Fibroblast of villous mesenchyme (primary cell): ENCODE measurements at places on chromosomes 11 and 22.

DNA sequence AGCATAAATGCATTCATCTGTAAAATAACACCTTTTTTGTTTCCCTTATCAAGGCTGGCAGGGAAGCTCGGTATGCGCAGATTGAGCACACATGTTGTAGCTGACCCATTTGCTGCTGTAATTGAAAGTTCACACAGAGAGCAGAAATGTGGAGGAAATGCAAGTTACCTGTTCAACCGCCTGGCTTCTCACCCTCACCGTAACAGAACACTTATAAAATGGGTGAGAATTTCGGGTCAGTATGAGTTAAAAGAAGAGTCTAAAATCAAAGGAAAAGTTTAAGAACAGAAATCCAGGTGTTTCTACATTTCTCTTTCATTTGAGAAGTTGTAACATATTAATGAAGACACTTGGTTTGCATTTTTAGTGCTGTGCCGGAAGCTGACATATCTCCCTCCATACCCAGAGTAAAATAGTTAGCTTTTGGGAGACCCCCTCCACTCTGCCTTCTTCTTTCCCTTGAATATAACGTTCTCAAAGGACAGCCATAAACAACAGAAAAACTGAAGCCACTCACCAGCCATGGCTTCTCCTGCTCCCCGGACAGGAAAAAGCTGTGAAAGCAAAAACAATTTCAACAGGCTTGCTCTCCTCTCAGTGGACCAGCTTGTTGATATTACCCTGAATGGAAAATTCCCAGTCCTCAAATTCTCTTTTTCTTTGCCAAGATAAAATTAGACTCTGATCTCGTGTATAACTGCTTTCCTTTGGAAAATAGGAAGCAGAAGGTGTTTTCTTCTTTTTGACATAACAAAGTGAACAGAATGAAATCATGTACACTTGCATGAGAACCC lies at the start of gene CASP12:
TSS of gene CASP12 (minus strand) at position 570 of the 794 bp plus-strand sequence.
- DNase-seq: peak; percentile 33

- DNase-seq: no peak
These were observed 86.6 kb downstream of the TSPAN18 start for GRCh38 chr11:44813401-44813800.

GRCh38 chr11:128477811-128478210 lies 109.5 kb downstream of the ETS1 start:
- no peak for DNase-seq

DNA sequence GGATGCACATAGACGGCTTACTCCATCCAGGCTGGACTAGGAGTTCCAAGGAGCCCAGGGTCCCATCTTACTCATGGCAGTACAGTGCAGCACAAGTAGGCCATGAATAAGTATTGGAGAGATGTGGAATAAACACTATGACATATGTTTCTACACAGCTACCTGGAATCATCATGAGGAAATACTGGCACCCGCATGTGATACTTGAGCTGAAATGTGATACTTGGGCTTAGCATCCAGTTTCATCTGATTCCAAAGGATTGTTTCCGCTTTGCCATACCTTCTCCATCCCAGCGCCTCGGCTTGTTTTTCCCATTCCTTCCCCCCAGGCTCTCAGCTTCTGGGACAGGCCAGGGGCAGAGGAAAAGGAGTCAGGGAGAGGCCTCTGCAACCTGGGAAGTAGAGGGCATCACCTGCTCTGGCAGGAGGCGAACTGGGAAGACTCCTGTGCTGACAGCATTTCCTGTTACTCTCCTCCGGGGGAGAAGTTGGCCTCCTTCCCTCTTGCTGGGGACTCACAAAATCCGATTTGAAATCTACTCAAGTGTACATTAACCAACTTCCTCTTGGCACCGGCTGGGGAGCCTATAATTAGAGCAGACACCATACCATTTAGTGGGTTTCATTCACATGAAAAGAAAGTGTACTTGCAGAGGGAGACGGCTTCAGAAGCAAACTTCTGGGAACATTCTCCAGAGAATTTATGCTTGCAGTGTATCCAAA lies 187.8 kb downstream of the MIAT start:
- DNase-seq: no peak

GRCh38 chr11:72585762-72586311 lies 88.4 kb downstream of the PDE2A start:
- DNase-seq: peak; percentile 62

DNA sequence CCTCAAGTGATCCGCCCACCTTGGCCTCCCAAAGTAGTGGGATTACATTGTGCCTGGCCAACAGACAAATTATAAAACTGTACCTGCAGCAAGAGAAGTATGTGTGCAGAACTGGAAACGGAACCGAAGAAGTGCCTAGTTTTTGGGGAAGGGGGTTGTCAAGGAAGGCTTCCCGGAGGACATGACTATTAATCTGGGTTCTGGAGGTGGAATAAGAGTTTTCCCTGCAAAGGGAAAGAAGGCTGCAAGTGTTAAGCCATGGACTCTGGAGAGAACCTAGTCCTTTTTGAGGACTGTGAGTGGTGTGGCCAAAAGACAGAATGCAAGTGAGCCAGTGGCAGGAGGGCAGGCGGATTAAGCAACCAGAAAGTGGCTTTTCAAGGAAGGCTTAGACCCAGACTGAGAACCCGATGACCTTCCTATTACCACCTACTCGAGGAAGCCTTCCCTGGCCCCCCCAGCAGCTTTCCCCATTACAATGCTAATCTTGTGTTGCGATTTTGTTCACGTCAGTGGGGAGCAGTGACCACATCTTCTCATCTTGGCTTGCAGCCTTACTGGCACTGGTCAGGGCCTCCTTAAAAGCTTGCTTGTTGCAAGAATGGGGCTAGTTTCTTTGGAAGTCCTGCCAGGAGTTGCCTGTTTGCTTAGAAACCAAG lies 5.7 kb upstream of the SEPTIN3 start:
- no peak for DNase-seq

DNA sequence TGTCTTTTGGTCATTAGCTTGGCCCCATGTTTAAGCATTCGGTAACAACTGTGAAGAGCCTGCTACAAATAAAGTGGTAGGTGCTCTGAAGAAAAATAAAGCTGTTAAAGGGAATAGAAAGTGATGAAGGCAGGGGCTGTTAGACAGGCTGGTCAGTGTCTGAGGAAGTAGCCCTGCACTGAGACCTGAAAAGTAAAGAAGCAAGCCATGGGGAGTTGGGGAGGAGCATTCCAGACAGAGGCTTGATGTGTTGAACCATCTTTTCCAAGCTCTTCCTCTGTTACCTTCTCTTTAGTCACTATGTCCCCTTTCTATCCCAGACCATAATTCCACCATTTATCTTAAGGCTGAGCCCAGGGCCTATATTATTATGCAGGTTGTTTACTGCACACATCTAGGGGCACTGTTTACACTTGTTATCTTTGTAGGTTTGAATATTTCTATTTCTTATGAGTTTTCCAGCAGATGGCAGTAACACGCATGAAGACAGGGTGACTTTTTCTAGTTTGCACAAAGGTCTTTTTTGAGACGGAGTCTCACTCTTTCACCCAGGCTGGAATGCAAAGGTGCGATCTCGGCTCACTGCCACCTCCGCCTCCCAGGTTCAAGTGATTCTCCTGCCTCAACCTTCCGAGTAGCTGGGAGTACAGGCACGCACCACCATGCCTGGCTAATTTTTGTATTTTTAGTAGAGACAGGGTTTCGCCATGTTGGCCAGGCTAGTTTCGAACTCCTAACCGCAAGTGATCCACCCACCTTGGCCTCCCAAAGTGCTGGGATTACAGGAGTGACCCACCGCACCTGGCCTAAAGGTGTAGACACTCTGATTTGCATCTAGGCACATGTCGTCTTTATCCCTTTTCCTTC lies 23.0 kb downstream of the ZFTA start:
- no peak for DNase-seq

DNA sequence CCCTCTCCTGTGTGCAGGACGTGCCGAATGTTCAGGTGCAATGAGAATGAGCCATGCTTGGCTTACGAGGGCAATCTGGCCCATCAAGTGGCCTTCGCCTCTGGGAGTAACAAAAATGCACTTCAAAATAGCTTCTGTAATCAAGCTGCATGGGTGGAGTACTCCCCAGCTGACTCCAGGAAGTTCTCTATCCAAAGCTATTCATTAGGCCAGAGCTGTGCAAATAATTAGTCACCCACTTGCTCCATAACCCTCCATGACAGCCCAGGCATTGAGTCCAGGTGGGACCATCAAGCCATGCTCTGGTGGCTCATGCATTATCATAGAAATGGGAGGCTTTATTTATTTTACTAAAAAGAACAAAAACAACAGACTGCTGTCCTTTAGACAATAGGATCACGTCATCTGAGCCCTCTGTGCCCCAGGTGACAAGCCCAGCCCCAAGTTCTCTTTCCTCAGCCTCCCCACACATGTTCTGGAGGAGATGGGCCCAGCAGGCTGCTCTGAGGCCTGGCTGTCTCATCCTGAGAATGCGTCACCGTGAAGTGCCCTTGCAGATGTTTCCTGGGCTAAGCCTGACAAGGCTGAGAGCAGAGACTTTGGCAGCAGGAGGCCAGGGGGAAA lies 244.7 kb downstream of the ETS1 start:
- peak; percentile 27 for DNase-seq

DNA sequence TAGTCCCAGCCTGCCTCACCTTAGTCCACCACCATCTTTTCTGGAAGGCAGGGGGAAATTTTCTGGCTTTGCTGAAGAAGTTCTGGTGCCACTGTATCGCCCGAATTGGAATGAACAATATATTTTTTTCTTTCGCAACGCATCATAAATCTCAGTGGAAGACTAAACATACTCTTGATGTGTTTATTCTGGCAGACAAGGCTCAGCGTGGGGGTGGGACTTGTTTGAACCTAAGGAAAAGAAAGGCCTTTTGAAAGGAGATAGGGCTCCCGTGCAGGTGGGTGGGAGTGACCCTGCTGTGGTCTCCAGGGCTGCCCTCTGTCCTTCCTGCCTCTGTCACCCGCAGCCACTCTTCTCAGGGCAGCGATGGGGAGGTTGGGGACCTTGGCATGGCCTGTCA lies 42.5 kb downstream of the CD82 start:
- DNase-seq: peak; percentile 86

DNA sequence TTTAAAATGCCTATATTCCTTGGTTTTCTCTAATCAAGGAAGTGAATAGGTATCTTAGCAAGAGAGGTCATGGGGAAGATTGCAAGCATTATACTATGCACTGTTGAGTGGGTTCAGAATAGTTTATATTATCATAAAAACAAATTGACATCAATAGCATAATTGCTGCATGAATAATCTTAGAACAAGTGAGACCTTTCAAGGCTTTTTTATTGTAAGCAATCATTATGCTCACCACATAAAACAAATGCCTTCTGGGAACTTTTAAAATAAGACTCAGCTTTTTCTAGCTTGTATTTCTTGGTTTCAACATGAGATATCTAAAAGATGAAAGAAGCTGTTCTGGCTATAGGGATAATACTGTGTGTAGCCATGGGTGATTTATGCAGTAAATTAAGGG lies 135.6 kb upstream of the ZC3H12C start:
- peak; percentile 14 for DNase-seq

GRCh38 chr22:48872271-48873190 lies 955.1 kb downstream of the BRD1 start:
- DNase-seq: no peak

DNA sequence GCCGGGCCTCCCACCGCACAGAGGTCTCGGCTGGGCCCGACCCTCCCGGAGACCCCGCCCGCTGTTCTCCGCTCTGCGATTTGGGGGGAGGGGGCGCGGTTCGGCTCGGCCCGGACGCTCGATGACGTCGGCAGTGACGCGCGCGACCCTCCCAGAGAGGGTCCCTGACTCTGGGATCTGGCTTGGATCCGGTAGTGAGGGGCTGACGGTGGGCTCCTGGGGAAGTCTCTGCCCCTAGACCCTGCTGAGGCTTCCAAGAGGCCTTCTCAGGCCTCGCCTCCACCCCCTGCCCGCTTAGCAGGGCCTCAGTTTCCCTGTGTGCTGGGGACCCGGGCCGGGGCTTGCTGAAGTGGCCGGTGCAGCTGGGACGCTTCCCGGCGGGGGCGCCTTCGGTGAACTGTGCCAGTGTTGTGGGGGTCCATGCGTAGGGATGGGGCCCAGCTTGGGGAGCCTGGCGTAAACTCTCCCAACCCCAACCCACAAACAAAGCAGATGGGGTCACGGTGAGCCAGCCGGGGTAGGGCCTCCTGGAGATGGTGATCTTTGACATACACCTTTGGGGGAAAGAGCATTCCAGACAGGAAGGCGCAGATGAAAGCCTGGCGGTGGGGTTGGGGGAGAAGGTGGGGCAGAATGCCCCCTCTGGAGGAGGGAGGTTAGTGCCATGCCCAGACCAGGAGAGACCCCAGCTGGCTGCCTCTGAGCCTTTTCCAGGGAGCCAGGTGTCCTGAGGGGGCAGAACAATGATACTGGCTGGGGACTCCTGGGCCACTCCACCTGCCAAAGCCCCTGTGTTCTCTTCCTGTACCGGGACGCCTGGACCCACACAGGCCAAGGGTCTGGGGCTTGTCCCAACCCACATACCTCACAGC lies 1.0 kb downstream of the B4GALNT4 start:
- DNase-seq: no peak

GRCh38 chr22:29062286-29062821 lies 723 bp upstream of the C22orf31 start:
- no peak for DNase-seq

DNA sequence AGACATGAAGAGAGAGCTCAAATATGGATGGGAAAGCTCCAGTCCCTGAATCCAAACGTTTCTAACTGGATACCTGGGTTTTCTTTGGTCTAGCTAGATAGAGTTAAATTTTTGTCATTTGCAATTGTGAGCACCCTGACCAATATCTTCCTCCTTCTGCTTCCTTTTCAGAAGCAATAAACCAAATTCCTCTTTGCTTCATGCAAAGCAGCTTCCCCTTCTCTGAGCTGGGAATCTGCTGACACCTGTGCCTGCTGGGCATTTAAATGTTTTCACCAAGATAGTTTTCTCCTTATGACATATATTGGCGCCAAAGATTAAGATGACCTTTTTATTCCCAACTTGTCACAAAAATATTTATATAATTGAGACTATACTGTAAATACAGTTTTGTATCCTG lies 27.9 kb upstream of the PAK1 start:
- no peak for DNase-seq

DNA sequence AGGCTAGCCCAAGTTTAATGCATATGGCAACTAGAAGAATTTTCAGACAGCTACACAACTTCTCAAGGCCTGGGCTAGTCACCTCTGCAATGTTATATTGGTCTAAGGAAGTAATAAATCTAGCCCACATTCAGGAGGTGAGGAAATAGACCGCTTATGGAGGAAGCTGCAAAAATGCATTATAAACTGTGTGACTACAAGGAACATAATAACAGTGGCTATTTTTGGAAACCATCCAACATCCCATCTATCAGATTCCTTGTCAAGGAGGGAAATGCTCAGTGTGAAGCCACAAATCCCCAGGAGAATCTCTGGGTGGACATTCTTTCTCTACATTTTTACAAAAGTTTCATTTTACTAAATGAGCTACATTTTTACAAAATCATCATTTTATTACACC lies 76.1 kb downstream of the BBOX1 start:
- peak; percentile 71 for DNase-seq

GRCh38 chr11:96010683-96011082 lies 86.8 kb upstream of the MTMR2 start:
- no peak for DNase-seq
